ENCODE measurements at places on chromosomes 1 and 21. TPM values are rescaled to one million over a fixed set of nuclear protein-coding genes. Genes with fewer than 3 reads are reported as not detected.
A peak's percentile ranks its signal among the peaks of the same experiment; 100 is the strongest.

DNA sequence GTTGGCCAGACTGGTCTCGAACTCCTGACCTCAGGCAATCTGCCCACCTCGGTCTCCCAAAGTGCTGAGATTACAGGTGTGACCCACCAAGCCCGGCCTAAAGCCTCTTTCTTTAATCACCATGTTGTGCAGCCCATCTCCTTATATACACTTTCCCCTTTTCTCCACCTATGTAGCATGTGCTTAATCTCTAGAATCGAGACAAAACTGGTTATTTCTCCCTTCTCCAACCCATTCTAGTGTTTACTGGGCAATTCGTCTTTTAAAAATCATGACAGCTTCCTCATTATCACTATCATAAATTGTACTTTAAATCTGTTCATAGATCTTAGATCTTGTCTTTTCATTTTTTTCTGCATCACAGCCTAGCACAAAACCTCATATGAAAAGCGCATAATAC lies 285.7 kb downstream of the PDE4B start:
- no peak for DNase-seq
- H3K36me3 ChIP-seq = no peaks in the 10 kb centered on the region
- no peak overlapping the region for H3K27ac ChIP-seq
- no peaks in the 10 kb centered on the region for H3K4me1 ChIP-seq

GRCh38 chr1:28421744-28422143 lies 52.2 kb downstream of the PHACTR4 start:
- DNase-seq = no peak
- no peak overlapping the region for H3K4me3 ChIP-seq
- H3K4me1 ChIP-seq = peaks cover 5% of the 10 kb centered on the region
- H3K27me3 ChIP-seq = no peaks in the 10 kb centered on the region

DNA sequence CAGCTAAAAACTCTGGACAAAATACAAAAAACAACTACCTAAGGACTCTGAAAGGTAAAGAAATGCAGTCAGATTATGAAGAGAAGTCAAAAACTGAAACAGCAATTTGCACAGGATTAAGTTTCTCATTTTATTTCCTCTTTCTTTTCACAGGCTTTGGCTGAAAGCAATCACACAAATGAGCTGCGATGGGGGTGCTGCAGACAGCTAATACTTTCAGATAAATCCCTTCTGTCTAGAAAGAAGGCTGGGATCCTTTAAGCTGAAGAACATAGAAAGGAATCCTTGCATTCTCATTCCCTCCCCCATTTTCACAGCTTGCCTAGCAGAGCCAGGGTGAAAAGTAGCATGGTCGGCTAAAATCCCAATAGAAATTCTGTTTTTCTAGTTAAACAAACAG lies 32.0 kb upstream of the PRDX6 start:
- H3K27me3 ChIP-seq = no peaks in the 10 kb centered on the region
- H3K36me3 ChIP-seq = no peaks in the 10 kb centered on the region
- no peaks in the 10 kb centered on the region for H3K4me1 ChIP-seq
- no peak overlapping the region for H3K27ac ChIP-seq
- DNase-seq = no peak

GRCh38 chr1:94753171-94753972 lies 66.8 kb upstream of the SLC44A3 start:
- H3K4me1 ChIP-seq = peaks cover 15% of the 10 kb centered on the region
- H3K36me3 ChIP-seq = no peaks in the 10 kb centered on the region
- no peaks in the 10 kb centered on the region for H3K27me3 ChIP-seq
- H3K4me3 ChIP-seq = no peak overlapping the region
- H3K27ac ChIP-seq = no peak overlapping the region

- H3K27ac ChIP-seq = no peak overlapping the region
- no peak overlapping the region for H3K4me3 ChIP-seq
- H3K4me1 ChIP-seq = no peaks in the 10 kb centered on the region
- no peak for DNase-seq
- no peaks in the 10 kb centered on the region for H3K27me3 ChIP-seq
These were observed 213.7 kb downstream of the ASTN1 start for GRCh38 chr1:176950736-176951324.

GRCh38 chr1:39992234-39992633 lies 37.3 kb downstream of the MFSD2A start:
- no peak overlapping the region for H3K4me3 ChIP-seq
- no peaks in the 10 kb centered on the region for H3K36me3 ChIP-seq
- peaks cover 9% of the 10 kb centered on the region for H3K4me1 ChIP-seq
- no peak for DNase-seq
- no peaks in the 10 kb centered on the region for H3K27me3 ChIP-seq

DNA sequence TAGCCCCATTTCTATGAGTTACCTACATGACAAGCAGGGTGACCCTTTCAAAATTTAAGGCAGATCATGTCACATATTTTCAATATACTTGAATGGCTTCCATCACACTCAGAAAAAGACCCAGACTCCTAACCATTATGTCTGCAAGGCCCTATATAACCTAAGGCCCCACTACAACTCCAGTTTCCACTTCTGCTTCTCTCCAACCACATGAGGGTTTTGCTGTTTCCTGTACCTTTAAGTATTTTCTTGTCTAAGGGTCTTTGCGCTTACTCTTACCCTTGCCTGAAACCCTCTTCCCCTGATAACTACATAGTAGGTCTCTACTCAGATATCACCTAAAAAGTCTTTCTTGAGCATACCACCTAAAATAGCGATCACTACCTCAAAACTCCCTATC lies 46.1 kb downstream of the SGIP1 start:
- no peak overlapping the region for H3K4me3 ChIP-seq
- no peaks in the 10 kb centered on the region for H3K27me3 ChIP-seq
- peaks cover 6% of the 10 kb centered on the region for H3K4me1 ChIP-seq
- no peaks in the 10 kb centered on the region for H3K36me3 ChIP-seq
- no peak overlapping the region for H3K27ac ChIP-seq

- peaks cover 7% of the 10 kb centered on the region for H3K4me1 ChIP-seq
- no peaks in the 10 kb centered on the region for H3K27me3 ChIP-seq
- H3K4me3 ChIP-seq = peak overlapping the region; percentile 77
- H3K36me3 ChIP-seq = no peaks in the 10 kb centered on the region
- H3K27ac ChIP-seq = no peak overlapping the region
These were observed 928 bp downstream of the TLCD4 start for GRCh38 chr1:95118067-95118499.

GRCh38 chr1:7584643-7585042 lies 186.5 kb upstream of the VAMP3 start:
- H3K36me3 ChIP-seq = no peaks in the 10 kb centered on the region
- no peak overlapping the region for H3K27ac ChIP-seq
- no peaks in the 10 kb centered on the region for H3K27me3 ChIP-seq
- H3K4me3 ChIP-seq = no peak overlapping the region
- H3K4me1 ChIP-seq = peaks cover 4% of the 10 kb centered on the region
- DNase-seq = peak; percentile 37

GRCh38 chr1:63342402-63342801 lies 20.0 kb downstream of the FOXD3 start:
- no peaks in the 10 kb centered on the region for H3K36me3 ChIP-seq
- no peak overlapping the region for H3K4me3 ChIP-seq
- H3K27ac ChIP-seq = no peak overlapping the region
- DNase-seq = no peak

- no peaks in the 10 kb centered on the region for H3K4me1 ChIP-seq
- no peaks in the 10 kb centered on the region for H3K36me3 ChIP-seq
- H3K27ac ChIP-seq = no peak overlapping the region
- no peaks in the 10 kb centered on the region for H3K27me3 ChIP-seq
These were observed 601.0 kb downstream of the NUF2 start for GRCh38 chr1:163922743-163923201.

- H3K27ac ChIP-seq = no peak overlapping the region
- H3K27me3 ChIP-seq = no peaks in the 10 kb centered on the region
- peaks cover 29% of the 10 kb centered on the region for H3K4me1 ChIP-seq
- H3K36me3 ChIP-seq = no peaks in the 10 kb centered on the region
These were observed 3.1 kb downstream of the IBA57 start for GRCh38 chr1:228168563-228169270.

TMPRSS2 gene
- total RNA-seq = 5.9 TPM
